ENCODE measurements at places on chromosomes 2 and 18.

DNA sequence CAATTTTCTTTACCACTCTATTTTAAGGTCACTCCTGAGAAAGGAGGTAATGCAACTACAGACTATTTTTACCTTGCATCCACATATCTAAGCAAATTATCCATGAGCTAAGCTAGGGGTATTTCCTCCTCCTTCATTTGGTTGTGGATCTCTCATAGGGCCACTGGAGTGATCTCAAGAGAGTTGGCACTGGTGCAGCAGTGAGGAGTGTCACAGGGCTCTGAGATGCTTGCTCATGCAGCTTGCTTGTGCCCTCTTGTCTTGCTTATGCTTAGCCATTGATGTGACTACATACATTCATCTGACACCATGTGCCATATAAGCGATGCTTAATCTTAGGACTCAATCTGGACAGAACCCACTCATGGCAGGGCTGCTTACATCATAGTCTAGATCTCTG is 950.3 kb downstream of the TSN start:
- DNase-seq, result no peak

DNA sequence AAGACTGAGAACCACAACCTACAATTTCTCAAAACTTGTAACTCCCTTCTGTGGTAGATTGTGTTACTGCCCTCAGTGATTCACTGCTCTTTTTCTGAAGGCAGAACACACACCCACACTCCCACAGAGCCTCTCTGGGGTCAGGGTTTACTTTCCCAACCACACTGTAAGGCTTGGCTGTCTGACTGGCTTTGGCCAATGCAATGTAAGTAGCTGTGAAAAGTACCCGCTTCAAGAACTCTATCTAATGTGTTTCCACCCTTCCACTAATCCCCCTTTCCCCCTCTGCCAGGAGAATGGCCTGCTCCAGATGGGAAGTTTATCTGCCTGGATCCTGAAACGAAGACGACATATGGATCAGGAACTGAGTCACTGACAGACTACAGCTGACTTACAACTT is 222.7 kb downstream of the CDH2 start:
- DNase-seq, result peak; percentile 39

DNA sequence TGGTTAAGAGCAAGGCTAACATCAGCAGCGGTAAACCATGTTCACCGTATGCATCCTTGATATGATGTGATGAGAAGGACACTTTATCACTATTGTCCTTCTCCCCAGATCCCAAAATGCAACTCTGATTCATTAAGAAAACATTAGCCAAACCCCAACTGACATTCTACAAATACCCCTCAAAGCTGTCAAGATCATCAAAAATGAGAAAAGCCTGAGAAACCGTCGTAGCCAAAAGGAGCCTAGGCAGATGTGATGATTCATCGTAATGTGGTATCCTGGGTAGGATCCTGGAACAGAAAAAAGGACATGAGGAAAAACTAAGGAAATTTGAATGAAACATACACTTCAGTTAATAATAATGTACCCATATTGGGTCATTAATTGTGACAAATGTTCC is 67.3 kb upstream of the ST6GAL2 start:
- peak; percentile 60 for DNase-seq

GRCh38 chr2:165970663-165971062 is 17.1 kb upstream of the TTC21B start:
- DNase-seq, result no peak

All from EL (cell line).